Activated T-helper 1 cell treated with anti-CD3 and anti-CD28 coated beads, Interleukin-12 subunit alpha, Interleukin-12 subunit beta, Interleukin-2, Interleukin-4 antibody, amounts not matched to agents 30 ng/mL and 10 ng/mL and 1 ng/mL, durations not matched to agents 14 hours and 24 hours and 36 hours (primary cell): ENCODE measurements at places on chromosomes 12 and 14. TPM values are rescaled to one million over a fixed set of nuclear protein-coding genes. Genes with fewer than 3 reads are reported as not detected.

TRPV4 gene
- not detected in 2 replicates for total RNA-seq

PLBD1 gene
- total RNA-seq: not detected in 2 replicates

C14orf39 gene
- total RNA-seq: not detected in 2 replicates

SCN8A gene
- 0.15 and 0.26 TPM in 2 replicates for total RNA-seq

GPR135 gene
- total RNA-seq: 1.5 and 1.6 TPM in 2 replicates

NAV3 gene
- not detected in 2 replicates for total RNA-seq

MYL2 gene
- total RNA-seq: not detected in 2 replicates

DACT1 gene
- total RNA-seq: 1.6 and 2.3 TPM in 2 replicates

- H3K4me1 ChIP-seq: peaks cover 38% of the 10 kb centered on the region
- no peaks in the 10 kb centered on the region for H3K27me3 ChIP-seq
- H3K4me3 ChIP-seq: peak overlapping the region; percentile 100
- no peak for DNase-seq
- H3K27ac ChIP-seq: peak overlapping the region; percentile 98
Measured at GRCh38 chr12:106773286-106774004, 1.0 kb upstream of the RIC8B start.

- H3K27ac ChIP-seq: peak overlapping the region; percentile 86
- DNase-seq: no peak
- H3K4me1 ChIP-seq: peaks cover 19% of the 10 kb centered on the region
- peak overlapping the region; percentile 78 for H3K4me3 ChIP-seq
- peaks cover 32% of the 10 kb centered on the region for H3K36me3 ChIP-seq
Measured at GRCh38 chr12:57603815-57604453, 690 bp upstream of the DTX3 start.

- peaks cover 19% of the 10 kb centered on the region for H3K36me3 ChIP-seq
- H3K27me3 ChIP-seq: no peaks in the 10 kb centered on the region
- H3K4me3 ChIP-seq: no peak overlapping the region
Measured at GRCh38 chr12:54565986-54566544, 16.7 kb downstream of the PDE1B start.

- H3K27ac ChIP-seq: no peak overlapping the region
- H3K4me3 ChIP-seq: no peak overlapping the region
- H3K36me3 ChIP-seq: peaks cover 15% of the 10 kb centered on the region
- H3K27me3 ChIP-seq: no peaks in the 10 kb centered on the region
- DNase-seq: no peak
Measured at GRCh38 chr14:50007123-50007903, 109.1 kb downstream of the VCPKMT start.

- no peaks in the 10 kb centered on the region for H3K27me3 ChIP-seq
- H3K27ac ChIP-seq: no peak overlapping the region
- H3K4me3 ChIP-seq: no peak overlapping the region
- DNase-seq: no peak
- H3K36me3 ChIP-seq: peaks cover 43% of the 10 kb centered on the region
Measured at GRCh38 chr12:50718760-50719159, 45.1 kb upstream of the ATF1 start.

- no peaks in the 10 kb centered on the region for H3K27me3 ChIP-seq
- H3K4me3 ChIP-seq: no peak overlapping the region
- no peak for DNase-seq
Measured at GRCh38 chr14:61564618-61565091, 130.7 kb upstream of the HIF1A start.

DNA sequence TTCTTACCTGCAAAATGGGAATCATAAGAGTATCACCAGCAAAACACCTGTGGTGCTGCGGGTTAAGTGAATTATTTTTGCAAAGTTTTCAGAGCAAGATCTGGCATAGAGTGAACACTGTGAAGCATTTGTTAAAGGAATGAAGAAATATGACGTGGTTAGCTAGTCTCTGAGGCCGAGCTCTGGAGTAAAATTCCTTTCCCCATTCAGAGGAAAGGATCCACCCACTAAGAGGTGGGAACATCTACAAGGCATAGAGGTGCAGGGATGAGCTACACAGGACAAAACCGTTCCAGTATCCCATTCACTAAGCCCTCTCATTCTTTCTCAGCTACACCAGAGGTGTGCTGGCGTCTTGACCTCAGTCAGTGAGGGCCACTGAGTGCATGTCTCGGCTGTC lies 48.5 kb downstream of the JAG2 start:
- no peak overlapping the region for H3K4me3 ChIP-seq
- DNase-seq: no peak
- no peaks in the 10 kb centered on the region for H3K36me3 ChIP-seq
- no peak overlapping the region for H3K27ac ChIP-seq

DNA sequence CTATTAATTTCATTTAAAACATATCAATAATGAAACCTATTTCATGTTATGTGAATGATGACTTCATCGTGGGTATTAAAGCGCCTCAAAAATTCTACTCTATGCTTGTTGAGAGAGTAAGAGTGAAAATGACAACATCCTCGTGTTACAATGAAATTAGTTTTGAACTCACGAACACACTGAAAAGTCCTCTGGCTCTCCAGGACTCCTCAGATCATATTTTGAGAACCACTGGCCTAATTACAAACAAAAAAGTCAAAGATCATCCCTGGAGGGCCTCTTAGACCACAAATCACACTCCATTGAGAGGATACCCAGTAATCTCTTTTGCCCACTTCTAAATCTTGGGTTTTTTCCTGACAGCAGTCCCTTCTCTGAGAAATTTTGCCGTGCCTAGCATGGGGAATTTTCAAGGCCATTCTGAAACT lies 19.1 kb downstream of the DAAM1 start:
- H3K27ac ChIP-seq: no peak overlapping the region
- DNase-seq: no peak
- no peaks in the 10 kb centered on the region for H3K36me3 ChIP-seq
- H3K4me1 ChIP-seq: no peaks in the 10 kb centered on the region
- H3K27me3 ChIP-seq: peaks cover 2% of the 10 kb centered on the region

DNA sequence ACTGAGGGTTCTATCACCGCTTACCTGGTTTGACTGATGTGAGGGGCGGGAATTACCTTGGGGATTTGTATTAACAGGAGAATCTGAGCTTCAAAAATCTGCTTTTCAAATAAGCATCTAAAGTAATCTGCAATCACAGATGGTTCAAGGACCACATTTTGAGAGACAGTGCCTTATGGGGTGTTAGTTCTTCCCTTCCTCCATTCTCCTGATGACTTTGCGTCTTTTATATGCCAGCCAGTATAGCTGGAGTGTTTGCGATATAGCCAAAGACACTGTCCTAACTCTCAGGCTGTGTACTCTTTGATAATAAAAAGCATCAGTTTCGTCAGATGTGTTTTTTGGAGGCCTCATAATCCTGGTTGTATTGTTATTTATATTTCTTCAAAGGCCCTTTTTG lies 39.5 kb downstream of the PPHLN1 start:
- no peaks in the 10 kb centered on the region for H3K27me3 ChIP-seq
- DNase-seq: no peak
- H3K4me1 ChIP-seq: peaks cover 19% of the 10 kb centered on the region
- H3K4me3 ChIP-seq: no peak overlapping the region
- H3K36me3 ChIP-seq: peaks cover 14% of the 10 kb centered on the region

DNA sequence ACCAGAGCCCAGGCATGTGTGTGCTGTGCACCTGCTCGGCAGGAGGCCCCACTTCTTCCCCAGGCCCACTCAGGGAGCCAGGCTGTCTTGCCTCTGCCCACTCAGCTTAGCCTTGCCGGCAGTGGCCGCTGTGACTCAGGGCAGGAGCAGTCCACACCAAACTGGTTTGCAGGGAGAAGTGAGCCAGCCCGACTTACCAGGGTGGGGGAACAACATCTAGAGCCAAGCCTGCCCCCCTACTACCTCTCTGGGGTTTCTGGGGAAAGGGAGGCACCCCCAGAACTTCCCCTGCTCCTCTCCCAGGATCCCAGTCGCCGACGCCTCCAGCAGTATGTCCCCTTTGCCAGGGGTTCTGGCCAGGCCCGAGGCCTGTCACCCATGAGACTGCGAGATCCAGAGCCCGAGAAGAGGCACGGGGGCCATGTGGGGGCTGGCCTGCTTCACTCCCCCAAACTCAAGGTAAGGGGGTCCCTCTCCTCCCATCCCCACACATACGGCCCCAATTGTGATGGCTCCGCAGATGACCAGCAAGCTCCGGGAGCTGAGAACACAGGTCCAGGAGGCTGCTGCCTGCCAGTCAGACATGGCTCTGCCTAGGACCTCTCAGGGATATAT lies 3.0 kb downstream of the PLEKHG6 start:
- peaks cover 22% of the 10 kb centered on the region for H3K27me3 ChIP-seq
- no peak overlapping the region for H3K27ac ChIP-seq
- H3K36me3 ChIP-seq: no peaks in the 10 kb centered on the region
- DNase-seq: no peak
- H3K4me3 ChIP-seq: no peak overlapping the region

DNA sequence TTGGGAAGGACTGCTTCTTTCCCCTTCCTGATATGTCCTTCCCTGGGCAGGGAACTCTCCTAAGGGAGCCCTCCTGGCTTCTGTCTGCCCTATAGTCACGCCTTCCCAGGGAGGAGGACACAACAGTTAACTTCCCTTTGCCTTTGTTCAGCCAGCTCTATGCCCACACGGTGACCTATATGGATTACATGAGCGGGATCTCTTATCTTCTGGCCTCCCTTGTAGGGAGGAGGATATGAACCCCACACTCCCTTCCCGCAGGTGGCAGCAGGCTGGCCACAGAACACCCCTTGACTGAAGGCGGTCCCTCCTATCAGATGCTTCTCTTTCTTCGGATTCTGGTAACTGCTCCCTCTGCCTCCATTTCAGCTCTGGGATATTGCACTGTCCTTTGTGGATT lies 135.6 kb upstream of the MAX start:
- peaks cover 2% of the 10 kb centered on the region for H3K27me3 ChIP-seq
- H3K4me3 ChIP-seq: no peak overlapping the region
- H3K4me1 ChIP-seq: peaks cover 18% of the 10 kb centered on the region
- no peak for DNase-seq

- H3K4me3 ChIP-seq: no peak overlapping the region
- peak overlapping the region; percentile 59 for H3K27ac ChIP-seq
Measured at GRCh38 chr14:30600922-30601918, 20.9 kb upstream of the SCFD1 start.

DNA sequence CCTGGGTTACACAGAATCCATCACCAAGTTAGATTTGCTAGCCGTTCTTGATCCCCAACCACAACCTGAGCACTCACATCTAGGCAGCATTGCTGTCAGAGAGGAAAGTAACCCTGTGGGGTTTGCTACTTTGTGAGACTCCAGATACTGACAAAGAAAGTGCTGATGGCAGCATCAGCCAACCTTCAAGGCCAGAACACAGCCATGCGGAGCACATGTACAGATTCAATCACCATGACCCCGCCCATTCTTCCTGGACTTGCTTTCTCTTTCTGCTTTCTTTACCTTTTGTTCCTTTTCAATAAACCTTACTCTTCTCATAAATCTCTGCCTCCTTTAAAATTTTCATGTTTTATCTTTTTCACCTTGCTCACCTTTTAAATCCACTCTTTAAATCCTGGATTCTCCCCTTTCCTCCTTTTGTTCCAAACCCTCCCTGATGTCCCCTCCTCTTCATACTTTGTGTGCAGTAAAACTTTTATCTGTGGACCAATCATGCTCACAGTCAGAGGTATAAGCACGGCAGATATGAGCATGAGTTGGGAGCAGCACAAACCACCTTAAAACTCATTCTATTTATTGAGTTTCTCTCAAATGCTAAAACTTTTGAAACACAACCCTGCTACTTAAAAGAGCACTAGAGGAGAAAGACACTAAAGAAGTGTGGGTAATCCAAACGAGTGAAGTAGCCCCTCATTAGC lies 21.9 kb upstream of the CERS5 start:
- peak overlapping the region; percentile 84 for H3K27ac ChIP-seq
- peak overlapping the region; percentile 27 for H3K4me3 ChIP-seq
- DNase-seq: peak; percentile 19
- H3K27me3 ChIP-seq: no peaks in the 10 kb centered on the region
- H3K4me1 ChIP-seq: peaks cover 48% of the 10 kb centered on the region

- H3K4me3 ChIP-seq: no peak overlapping the region
- no peaks in the 10 kb centered on the region for H3K27me3 ChIP-seq
- H3K36me3 ChIP-seq: peaks cover 18% of the 10 kb centered on the region
- no peak for DNase-seq
- H3K27ac ChIP-seq: no peak overlapping the region
Measured at GRCh38 chr12:57775044-57775443, 2.6 kb downstream of the EEF1AKMT3 start.

DNA sequence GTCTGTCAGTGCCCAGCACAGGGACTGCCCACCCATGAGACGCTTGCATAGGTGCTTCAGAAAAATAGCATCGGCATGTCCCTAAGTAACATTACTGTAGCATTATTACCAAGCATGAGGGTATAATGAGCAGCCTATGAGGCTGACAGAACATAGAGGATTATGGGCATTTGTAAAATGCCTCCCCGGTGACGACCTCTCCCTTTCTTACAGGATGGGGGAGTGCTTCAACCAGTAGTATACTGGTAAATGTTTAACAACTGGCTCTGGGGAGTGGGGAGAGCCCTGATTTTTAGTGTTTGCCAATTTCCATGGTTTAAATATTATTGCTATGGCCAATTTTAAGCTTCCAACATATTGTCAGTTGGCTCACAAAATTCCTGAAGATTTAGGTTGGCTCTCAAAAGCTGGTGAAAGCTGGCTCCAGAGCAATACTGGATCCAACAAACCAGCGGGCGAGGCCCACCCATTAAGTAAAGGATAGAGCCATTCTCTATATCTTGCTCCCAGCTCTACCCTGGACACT lies 104.5 kb downstream of the ETNK1 start:
- DNase-seq: no peak
- no peak overlapping the region for H3K4me3 ChIP-seq
- no peaks in the 10 kb centered on the region for H3K36me3 ChIP-seq
- H3K27me3 ChIP-seq: peaks cover 2% of the 10 kb centered on the region
- H3K27ac ChIP-seq: no peak overlapping the region
- no peaks in the 10 kb centered on the region for H3K4me1 ChIP-seq

DNA sequence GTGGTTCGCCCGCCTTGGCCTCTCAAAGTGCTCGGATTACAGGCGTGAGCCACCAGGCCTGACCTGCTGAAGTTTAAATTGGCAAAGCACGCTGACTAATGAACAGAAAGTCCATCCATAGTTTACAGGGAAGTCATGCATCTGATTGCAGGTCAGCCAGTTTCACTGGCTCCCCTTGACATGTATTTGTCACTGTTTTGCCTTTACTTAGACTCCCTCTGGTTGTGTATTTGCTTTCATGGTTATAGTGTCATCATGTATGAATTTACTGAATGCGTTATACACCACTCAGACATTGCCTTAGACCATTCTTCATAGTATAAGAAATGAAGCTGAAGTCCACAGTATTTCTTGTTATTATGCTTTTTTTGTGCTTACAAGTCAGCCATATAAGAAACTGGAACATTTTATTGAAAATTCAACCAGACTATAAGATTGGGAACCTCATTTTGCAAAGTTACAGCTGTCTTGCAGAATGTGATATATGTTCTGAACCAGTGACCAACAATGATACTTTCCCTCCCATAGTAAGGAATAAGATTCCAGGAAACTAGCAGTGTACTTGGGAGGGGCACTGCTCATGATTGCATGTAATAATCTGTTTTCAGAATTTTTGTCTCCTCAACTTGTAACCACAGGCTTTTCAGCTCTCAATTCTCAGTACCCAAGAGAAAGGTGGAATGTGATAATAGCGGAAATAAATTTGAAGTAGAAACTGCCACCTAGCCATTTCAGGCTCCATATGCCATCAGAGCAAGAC lies 51.9 kb upstream of the ATF7IP start:
- H3K4me3 ChIP-seq: no peak overlapping the region
- no peak for DNase-seq

- H3K27ac ChIP-seq: no peak overlapping the region
- no peaks in the 10 kb centered on the region for H3K36me3 ChIP-seq
- peaks cover 6% of the 10 kb centered on the region for H3K4me1 ChIP-seq
- H3K4me3 ChIP-seq: no peak overlapping the region
- no peak for DNase-seq
Measured at GRCh38 chr12:100984796-100985195, 190.2 kb downstream of the ANO4 start.
